ENCODE measurements at places on chromosomes 6 and 20.

GRCh38 chr6:96184798-96185197 lies 169.0 kb downstream of the FUT9 start:
- no peak for DNase-seq

DNA sequence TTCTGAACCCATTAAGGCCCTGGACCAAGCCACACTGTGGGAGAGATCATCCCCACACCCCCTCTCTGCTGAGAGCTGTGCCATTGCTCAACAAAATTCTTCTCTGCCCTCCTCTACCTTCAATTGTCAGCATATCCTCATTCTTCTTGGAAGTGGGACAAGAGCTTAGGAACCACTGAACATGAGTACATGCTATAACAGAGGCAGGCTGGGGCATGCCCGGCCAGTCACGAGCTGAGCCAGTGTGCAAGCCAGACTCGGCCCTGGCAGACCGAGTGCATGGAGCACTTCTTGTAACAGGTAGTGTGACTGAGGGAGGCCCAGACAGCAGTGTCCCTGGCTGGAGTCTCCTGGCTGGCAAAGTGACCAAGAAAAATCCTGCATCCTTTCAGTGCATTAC lies 149.2 kb downstream of the MOXD1 start:
- no peak for DNase-seq

- DNase-seq = no peak
These were observed 115.9 kb upstream of the ARMC2 start for GRCh38 chr6:108732091-108732870.

DNA sequence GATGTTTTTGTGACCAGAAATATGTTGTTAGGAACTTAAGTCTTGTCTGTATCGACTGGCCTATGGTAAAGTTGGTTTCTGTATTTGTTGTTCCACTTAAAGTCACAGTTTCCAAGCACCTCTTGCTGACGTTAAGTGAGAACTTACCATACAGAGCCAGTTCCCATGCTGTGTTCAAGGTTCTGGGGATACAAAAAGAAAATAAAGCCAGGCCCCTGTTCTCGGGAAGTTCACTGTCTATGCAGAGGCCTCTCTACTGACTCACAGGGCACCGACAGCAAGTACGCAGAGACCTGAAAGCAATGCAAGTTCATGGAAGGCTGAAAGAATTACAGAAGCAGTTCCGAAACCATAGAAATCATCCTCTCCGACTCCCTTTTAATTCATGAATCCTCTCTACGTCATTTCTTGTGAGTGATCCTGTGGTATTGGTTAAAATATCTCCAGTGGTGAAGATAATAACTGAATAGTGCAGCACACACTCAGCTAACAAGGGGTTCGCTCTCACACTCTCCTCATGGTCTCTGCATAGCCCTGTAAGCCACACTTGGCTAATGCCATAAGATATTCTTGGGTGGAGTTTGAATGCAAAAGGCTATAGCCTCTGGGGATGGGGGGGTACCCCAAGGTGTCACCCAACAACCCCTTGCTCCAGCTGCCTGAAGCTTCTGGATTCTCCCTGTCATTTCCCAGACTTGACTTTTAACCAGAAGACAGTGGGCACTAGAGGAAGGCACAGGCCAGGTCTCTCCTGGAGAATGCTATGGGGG lies 91.2 kb upstream of the EXOC2 start:
- DNase-seq = no peak

DNA sequence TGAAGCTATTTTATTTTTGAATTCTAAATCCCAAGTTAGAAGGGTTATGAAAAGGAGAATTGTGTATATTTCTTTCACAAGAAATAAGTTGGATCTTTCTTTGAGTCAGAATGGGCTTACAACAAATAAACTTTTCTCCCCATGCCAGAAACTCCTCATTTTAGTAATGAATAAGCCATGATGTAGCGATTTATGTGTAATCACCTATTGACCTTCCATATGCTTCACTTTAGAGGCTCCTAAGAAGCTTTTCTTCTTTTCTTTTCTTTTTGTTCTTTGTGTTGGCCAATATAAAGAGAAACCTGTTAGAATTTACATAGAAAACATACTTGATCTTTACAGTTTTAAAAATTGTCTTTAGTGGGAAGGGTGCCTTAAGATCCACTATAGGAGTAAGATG lies 370.2 kb downstream of the UTRN start:
- no peak for DNase-seq

DNA sequence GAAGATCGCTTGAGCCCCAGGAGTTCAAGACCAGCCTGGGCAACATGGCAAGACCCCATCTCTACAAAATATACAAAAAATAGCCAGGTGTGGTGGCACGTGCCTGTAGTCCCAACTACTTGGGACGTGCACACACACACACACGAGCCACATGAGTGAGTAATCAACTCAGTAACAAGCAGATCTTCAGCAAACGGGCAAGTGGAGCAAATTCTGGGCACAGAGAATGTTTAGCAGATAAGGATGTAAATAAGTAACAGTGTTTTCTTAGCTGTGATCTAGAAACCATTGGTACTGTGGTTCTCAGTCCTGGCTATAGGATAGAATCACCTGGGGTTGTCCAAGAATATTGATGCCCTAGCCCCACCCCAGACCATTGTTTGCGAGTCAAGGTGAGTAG lies 6.1 kb downstream of the PAQR8 start:
- no peak for DNase-seq

DNA sequence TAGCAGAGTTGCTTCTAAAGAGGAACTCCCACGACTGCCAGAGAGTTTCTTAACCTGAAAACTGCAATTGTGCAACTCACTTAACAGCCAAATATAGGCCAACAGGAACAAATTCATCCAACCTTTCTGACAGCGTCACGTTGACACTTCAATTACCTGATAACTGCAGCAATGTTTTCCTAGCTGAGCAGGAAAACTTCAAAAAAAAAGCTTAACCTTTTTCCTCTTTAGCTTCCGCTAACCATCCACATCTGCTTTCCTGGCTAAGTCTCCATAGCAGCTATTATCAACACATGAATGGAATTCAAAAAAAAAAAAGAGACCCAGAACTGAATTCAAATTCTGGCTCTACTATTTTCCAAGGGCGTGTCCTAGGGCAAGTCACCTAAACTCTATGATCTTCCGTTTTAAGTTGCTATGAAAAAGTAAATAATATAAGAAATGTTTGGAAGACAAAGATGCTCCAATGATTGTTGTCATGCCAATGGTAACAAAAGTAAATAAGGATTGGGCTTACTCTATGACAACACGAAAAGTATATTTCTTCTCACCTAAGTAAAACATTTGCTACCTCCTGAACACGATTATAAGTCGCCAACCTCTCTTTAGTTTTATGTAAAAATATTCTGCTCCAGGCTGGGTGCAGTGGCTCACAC lies 524.6 kb upstream of the JARID2 start:
- DNase-seq = no peak

GRCh38 chr20:64137598-64138031 lies 26.6 kb upstream of the MYT1 start:
- no peak for DNase-seq

DNA sequence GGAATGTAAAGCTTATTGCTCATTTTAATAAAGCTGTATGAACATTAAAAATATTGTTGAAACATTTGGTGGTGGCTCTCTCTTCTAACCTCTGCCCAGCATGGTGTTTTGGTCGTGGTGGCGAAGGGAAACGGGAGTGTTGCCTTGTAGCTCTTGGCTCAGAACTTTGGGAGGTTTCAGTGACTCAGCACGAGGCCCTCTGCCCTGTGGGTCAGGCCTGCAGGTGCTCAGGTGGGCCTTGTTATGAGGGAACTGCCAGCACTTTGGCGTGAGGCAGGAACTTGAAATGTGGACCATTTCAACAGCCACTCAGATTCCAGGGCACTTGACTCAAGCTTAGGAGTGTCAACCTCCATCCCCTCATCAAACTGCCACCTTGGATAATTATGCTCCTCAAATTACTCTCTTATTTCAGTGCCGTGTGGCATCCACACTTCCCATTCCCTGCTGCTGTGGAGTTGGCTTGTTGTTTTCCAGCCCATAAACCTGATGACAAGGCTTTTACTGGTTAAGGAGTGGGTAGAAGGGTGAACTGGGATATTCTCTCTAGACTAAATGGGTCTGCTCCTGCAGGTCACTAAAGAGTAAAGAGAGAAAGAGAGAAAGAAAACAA lies 36.3 kb downstream of the PRDM1 start:
- no peak for DNase-seq

DNA sequence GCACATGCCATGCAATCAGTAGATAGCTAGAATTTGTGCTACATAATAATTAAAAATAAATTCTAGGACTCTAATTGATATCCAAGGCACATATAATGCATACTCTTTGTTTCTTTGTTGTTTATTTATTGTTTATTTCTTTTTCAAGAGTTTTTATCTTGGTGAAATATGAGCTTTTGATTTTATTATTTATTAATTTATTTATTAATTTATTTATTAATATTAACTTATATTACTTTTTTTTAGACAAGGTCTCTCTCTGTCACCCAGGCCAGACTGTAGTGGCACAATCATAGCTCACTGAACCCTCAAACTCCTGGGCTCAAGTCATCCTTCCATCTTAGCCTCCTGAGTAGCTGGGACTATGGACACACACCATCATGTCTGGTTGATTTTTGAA lies 519.9 kb downstream of the HAO1 start:
- no peak for DNase-seq

DNA sequence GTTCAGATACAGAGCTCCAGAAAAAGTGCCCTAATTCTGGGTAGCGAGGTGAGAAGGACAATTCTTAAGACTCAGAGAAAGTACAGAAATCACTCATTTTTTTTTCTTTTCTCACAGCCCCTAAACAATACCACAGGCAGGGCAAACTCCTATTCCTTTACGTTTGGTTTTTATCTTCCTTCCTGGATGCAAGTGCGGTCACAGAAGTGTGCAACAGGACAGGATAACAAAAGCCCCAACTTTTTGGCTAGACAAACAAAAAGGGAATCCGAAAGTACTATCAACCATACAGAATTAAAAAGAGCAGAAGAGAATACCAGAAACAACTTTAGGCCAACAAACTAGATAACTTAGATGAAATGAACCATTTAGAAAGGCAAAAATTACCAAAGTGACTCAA lies 18.4 kb upstream of the BEND6 start:
- DNase-seq = no peak

GRCh38 chr20:64146301-64146935 lies 17.8 kb upstream of the MYT1 start:
- DNase-seq = no peak
